Activated naive CD4-positive, alpha-beta T cell (primary cell): ENCODE measurements at places on chromosomes 7 and 10.

DNA sequence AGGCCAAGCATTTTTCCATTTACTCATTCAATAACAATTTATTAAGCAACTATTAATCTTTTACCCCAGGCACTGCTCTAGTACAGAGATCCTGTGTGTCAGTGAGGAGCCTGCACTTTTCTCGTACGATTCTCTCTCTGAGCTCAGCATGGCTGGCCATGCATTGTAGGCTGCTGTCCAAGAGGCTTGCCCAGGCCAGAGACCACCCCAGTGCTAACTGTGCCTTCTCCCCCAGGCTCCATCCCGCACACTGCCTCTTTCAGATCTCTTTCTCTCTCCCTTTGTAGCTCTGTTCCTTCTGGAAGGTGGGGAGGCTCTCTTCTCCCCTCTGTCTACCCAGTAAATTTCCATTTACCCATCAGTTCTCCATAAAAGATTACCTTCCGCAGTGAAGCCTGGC lies 101.0 kb upstream of the IKZF1 start:
- no peak for DNase-seq

- DNase-seq: no peak
Measured at GRCh38 chr10:86261941-86262687, 104.5 kb downstream of the GRID1 start.

DNA sequence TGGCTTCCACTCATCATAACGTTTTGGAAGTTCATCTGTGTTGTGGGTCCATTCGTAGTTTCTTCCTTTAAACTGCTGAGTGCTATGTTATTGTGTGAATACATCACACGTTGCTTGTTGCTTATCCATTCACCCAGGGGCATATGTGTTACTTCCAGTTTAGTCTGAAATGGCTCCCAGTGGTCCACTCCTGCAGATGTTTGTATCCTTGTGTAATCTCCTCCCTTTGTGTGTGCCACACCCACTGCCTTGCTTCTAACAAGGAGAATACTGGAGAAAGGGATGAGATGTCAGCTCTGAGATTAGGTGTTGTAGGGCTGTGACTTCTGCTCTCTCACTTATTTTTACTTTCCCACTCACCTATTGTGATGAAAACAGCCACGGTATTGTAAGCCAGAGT lies 239.1 kb upstream of the HABP2 start:
- no peak for DNase-seq

- no peak for DNase-seq
Measured at GRCh38 chr7:99258501-99258900, 14.1 kb upstream of the MYH16 start.

GRCh38 chr10:119449760-119450461 lies 92.6 kb downstream of the RGS10 start:
- no peak for DNase-seq

DNA sequence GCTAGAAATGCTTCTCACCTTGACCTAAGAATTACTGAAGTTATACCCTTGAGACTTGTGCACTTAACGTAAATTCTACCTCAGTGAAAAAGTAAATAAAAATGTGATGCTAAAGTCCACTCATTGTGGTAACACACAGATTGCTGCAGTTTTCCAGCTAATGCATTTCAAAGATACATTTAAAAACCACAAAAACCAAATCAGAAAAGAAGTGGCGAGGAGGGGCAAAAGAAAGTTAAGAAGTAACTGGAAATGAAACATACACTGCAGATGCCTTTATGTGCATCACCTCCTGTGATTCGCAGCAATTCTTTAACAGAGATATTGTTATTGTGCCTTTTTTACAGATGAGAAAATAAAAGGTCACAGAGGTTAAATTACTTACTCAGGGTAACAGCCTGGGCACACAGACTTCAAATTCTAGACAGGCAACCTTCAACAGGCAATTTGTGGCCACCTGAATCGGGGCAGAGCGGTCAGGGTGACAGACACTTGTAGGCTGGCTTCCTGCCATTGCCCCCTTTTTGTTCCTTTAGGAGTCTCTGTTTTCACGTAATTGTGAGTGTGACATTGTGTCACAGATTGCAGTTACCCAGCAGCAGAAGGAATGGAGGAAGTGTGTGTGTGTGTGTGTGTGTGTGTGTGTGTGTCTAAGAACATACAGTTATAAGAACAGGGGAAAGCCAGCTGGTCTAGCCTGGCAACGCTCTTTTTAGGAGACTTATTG lies 1.9 kb downstream of the WIPF3 start:
- DNase-seq: no peak
